Activated naive CD4-positive, alpha-beta T cell (primary cell): ENCODE measurements at places on chromosomes 7 and 10.

DNA sequence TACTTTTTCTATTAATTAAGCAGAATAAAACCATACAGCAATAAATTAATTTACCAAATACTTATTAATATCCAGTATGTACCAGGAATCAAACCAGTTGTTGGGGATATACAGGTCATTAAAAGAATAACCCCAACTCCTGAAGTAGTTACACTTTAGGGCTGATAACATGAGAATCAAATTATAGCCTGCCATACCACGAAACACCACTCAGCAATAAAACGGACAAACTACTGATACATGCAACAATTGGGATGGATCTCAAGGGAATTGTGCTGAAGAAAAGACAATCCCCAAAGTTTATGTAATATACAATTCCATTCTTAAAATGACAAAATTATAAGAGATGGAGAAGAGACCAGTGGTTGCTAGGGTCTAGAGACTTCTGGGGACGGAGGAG, 22.7 kb downstream of the MCMBP start:
- no peak for DNase-seq

DNA sequence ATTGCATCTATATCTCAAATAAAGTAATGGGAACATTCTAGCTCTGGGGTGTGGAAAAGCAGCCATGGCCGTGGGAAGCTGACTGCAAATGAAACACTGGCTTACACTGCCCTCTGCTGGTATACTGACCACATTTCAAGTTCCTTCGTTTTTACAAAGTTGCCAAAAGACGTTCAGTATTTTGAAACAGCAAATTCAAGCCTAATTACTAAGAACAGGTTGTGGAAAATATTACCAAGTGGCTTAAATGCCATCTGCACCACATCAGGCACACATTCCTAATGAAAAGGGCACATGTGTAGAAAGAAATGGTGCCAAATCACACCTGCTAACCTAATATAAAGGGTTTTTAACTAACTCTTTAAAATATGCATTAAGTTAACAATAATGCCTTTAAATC, 83.9 kb downstream of the JAZF1 start:
- no peak for DNase-seq

DNA sequence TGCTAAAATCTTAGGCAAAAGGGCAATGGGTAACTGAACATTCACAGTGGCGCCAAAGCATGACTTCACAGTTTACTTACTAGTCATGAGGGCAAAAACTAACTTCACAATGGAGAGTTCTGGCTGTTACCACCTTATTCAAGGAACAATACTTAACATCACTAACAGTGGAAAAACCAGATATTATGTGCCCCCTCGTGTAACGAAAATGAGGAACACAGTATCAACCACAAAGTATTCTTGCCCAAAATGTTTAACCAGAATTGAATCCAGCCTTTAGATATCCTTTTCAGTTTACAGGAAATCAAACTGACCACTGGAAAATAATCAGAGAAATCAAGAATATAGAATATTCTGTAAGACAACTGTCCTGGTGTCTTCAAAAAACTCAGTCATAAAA, 9.5 kb downstream of the C7orf25 start:
- DNase-seq = no peak

DNA sequence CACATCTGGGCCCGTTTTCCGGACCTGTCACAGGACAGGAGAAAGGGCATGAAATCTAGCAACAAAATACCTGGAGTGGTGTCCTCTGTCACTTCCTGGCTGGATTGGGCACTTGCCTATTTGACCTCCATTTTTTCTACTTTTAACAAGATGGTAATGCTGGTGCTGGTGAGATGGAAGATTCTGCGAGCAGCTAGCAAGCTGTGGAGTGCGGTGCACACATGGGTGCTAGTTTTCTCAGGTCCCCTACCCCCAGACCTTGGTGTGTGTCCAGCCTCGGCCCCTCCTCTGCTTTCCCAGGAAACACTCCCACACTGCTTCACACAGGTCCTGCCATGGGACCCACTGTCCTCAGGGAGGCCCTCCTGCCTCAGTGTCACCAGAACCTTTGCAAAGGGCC, 87.7 kb downstream of the WDR11 start:
- no peak for DNase-seq

GRCh38 chr10:109978481-109978880, 29.3 kb upstream of the ADD3 start:
- DNase-seq = peak; percentile 43
